ENCODE measurements at places on chromosomes 7 and 10.

GRCh38 chr7:1928645-1929348, 258.7 kb downstream of the ELFN1 start:
- no peak for DNase-seq

DNA sequence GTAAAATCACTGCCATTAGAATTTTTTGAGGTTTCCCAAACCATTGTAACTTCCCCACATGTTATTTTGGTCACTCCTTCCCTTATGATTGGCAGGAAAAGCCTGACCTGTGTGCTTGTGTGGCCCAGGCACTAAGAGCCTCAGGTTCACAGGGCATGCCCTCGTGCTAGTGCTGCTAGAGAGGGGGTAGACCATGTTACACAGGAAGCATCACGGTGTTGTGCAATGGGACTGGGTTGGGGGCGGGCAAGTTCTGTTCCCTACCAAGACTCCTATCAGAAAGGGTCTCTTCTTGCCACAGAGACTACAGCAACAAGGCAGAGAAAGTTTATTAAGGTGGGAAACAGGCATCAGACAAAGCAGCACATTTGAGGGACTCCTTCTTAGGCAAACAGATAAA, 32.2 kb downstream of the LSM5 start:
- DNase-seq, result no peak

DNA sequence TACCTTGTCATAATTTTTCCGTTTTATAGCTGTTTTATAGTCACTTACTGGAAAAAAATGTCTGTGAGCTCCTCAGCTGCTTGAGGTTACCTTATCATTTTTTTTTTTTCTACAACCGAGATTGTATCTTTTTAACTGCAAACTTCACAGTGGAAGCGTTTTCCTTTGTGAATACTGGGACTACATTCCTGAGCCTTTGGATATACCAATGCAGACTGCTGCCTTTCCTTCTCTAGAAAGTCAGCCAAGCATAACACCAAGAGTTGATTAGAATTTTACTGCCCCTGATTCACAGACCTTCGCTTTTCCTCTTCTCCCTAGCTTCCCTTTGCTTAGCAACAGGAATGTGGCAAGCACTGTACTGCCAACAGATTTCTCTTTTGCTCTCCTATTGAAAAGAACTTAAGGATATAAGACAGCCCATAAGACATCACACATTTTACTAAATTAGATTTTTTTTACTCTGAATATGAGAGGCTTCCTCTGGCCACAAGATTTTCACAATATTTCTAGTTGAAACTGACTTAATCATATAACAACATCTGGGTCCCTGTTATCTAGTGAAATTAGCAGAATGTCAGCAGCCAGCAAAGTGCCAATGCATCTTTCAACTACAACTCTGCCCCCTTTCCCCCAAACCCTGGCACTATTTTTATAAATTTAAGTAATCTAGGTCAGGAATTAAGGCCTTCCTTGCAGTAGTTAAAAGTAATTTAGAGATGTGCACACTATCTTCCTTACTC, 170.6 kb downstream of the PRKG1 start:
- no peak for DNase-seq

- no peak for DNase-seq
These were observed 9.4 kb downstream of the SLC35B4 start for GRCh38 chr7:134307320-134307719.

Data from NCI-H446 treated with DMSO at 0.1 percent for 48 hours (cell line).